WTC11 (cell line): ENCODE measurements at places on chromosomes 5 and 9. TPM values are rescaled to one million over a fixed set of nuclear protein-coding genes. Genes with fewer than 3 reads are reported as not detected.
A peak's percentile ranks its signal among the peaks of the same experiment; 100 is the strongest.

DNA sequence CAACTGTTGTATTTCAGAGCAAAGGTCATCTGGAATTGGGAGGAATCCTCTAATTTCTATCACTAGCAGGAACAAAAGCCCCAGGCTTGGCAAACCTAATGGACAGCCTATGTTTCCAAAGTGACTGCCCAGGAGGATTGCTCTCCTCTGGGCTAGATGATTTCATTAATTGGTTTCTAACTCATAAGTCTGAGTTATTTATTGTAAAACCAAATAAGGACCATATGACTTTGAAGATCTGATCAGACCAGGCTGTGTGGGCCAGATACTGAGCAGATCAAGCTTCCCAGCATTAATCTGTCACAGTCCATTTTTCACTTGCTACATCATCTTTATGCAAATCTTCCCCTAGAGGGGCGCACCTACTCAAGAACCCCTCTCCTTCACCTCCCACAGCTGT lies 125.2 kb downstream of the PRDM6 start:
- no peaks in the 10 kb centered on the region for H3K36me3 ChIP-seq
- no peak for DNase-seq
- peaks cover 7% of the 10 kb centered on the region for H3K4me1 ChIP-seq
- no peaks in the 10 kb centered on the region for H3K27me3 ChIP-seq
- H3K27ac ChIP-seq, result no peak overlapping the region

DNA sequence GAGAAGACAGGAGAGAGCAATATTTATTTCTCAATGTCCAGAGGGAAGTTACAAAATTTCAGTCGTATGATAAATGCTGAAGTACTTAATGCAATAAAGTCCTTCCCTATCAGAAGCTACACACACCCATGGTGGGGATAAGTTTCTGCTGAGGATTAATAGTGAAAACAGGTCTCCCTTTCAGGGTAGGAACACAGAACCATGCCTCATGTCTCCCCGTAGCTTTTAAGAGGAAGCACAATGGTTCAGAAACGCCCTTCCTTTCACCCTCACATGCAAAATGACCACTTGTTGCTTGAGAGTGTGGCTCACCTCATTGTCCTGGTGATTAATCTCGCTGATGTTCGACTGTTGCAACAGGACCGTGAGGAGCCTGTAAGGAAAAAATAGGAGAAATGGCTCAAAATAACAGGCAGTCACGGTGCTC lies 73.6 kb downstream of the ANKRD55 start:
- peak overlapping the region; percentile 25; the same call in 1 of the 2 replicates for H3K27ac ChIP-seq
- no peak for DNase-seq
- no peaks in the 10 kb centered on the region for H3K36me3 ChIP-seq
- H3K4me1 ChIP-seq, result peaks cover 60% of the 10 kb centered on the region
- no peak overlapping the region for H3K4me3 ChIP-seq

GRCh38 chr5:72221541-72221940 lies 98.5 kb downstream of the MRPS27 start:
- H3K4me3 ChIP-seq, result no peak overlapping the region
- peaks cover 75% of the 10 kb centered on the region for H3K36me3 ChIP-seq
- H3K27me3 ChIP-seq, result no peaks in the 10 kb centered on the region

NFIL3 gene
- 11.8 to 13.5 TPM (median 13.0 TPM) in 3 replicates for total RNA-seq

FSD1L gene
- total RNA-seq, result 4.5 to 5.3 TPM (median 4.6 TPM) in 3 replicates

CSF1R gene
- total RNA-seq, result 0.07 to 0.20 TPM (median 0.14 TPM) in 3 replicates

ROR2 gene
- 15.2 to 19.8 TPM (median 15.9 TPM) in 3 replicates for total RNA-seq

ARID3C gene
- total RNA-seq, result 0.14 to 0.23 TPM (median 0.15 TPM) in 3 replicates
